ENCODE measurements at places on chromosomes 3 and 15.

- DNase-seq, result no peak
These were observed 256.0 kb downstream of the CNTN4 start for GRCh38 chr3:2354702-2355101.

DNA sequence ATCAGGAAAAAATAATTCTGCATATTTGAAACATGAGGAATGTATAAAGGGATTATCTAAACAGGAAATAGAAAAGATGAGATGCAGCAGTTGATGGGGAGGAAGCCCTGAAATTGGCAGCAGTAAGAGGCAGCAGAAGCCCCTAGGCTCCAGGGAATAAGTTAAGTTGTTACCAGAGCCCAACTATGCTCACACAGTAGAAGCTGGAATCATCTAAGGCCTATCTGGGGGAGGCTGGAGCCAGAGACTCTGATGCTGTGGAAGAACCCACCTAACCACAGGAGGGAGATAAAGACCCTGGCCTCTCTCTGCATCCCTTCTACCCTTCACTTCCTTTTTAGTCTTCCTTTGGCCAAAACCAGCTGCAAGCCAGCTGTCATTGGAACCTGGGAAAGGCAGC, 519.7 kb downstream of the DIPK2A start:
- DNase-seq, result peak; percentile 14

- peak; percentile 61 for DNase-seq
These were observed 73.6 kb downstream of the ETV5 start for GRCh38 chr3:186035277-186035676.

GRCh38 chr15:62644889-62645742, 397.4 kb upstream of the TPM1 start:
- DNase-seq, result no peak

GRCh38 chr15:48565560-48566482, 79.7 kb downstream of the FBN1 start:
- peak; percentile 92 for DNase-seq

DNA sequence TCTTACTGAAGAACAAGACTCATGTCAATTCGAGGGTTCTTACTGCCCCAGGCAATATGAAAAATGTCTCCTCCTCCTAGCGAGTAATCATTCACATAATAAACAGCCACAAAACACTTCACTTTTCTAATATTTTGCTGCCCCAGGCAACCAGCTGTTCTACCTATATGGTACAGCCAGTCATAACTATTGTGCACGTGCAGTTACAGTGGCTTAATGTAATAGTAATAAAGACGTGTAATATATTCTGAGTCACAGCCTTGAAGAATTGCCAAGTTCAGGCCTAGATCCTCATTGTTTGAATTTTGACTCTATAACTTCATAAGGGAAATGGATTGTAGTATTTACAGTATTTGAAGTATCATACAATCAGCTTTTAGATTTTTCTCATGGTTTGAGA, 1250.0 kb upstream of the GBE1 start:
- DNase-seq, result no peak

GRCh38 chr15:54789376-54789775, 407.4 kb downstream of the RSL24D1 start:
- DNase-seq, result no peak

DNA sequence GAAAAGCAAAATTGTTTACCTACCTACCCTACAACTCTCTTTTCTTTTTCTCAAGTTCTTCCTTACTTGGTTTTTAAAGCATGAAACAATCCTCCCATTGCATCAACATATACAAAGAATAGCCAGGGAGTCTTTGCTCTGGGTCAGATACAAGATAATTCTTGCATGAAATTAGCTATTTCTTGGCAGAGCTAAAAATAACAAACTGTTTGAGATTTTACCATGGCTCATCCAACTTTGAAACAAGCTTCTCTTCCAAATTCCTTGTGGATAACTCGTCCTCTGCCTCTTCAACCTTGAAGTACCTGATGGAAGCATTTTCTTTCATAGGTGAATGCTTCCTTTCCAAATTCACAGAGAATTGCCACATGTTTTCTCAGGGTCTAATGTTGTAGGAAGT, 9.2 kb upstream of the CBLB start:
- peak; percentile 76 for DNase-seq

GRCh38 chr15:89371228-89372044, 36.8 kb upstream of the POLG start:
- peak; percentile 20 for DNase-seq

- no peak for DNase-seq
These were observed 29.2 kb upstream of the ARRDC4 start for GRCh38 chr15:97931314-97931713.

DNA sequence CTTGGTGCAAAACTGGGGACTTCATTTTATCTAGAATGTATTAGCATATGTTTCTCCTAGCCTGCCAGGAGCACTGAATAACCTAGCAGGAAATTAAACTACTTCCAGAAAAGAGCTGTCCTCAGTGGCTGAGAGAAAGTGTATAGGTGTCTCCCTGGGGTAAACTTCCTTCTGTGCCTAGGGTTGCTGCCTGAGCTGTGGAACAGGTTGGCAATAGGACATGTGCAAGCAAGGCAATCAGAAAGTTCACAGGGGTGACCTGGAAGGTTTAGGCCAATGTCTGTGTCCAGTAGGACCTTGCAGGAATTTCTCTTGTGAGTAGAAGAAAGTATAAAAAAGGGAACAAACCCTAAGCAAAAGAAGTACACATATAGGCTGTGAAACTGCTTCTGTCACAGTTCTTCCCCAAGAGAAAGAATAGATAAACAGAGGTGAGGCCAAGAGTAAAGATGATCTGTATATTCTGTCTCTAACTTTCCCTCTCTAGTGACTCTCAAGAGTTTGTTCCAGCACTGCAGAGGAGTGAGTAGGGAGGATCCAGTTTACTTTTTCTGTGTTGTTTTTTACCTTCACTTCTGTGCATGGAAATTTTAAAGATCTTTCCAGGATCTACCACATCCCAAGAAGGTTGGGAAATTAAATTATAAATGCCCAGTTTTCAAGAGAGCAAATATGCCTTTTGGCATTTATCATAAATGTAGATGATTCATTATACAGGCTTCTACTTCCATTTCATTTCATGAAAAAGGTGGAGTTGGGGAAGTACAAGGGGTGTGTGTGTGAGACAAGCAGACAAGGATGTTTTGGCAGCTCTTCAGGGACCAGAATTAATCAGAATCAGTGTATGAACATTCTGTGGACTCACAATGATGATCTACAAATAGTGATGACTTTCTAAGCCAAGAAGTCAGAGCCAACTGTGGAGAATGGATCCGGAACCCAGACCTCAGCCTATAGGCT, 155.2 kb downstream of the RBPMS2 start:
- DNase-seq, result peak; percentile 58

DNA sequence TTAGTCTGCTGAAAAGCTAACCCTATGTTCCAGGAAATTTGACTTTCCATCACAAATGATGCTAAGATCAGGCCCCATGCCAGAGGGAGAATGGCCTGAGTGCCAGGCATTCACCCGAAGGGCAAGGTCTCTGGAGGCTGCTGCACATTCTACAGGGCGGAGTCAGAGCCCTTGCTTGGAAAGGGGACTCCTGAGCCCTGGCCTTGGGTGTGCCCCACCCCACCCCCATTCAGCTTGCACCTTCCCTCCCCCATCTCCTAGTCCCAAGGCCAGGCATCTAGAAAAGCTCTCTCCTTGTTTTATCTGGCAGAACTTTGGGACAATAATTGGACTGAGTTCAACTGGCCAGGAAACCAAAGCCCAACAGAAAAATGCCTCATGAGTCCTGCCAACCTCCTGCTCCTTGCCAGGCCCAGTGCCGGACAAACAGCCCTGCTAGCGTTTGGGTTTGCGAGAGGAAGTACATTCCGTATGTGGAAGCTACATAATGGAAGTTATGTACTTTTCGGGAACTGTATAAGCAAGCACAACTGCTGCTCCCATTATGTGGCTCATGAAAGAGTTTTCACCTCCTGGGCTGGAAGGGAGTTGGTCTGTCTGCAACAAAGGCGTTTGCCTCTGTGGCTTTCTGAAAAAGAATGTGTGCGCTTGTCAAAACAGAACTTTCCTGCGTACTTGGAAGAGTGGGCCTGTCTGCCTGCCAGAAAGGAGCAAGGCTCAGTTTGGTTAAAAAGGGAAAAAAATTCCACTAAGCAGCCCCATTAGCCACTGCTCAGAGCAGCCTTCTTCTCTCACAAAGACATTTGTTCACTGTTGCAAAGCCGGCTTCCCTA, 321.5 kb upstream of the CTNNB1 start:
- no peak for DNase-seq

- peak; percentile 96 for DNase-seq
These were observed 6.5 kb upstream of the ALDH1A3 start for GRCh38 chr15:100873029-100873677.

DNA sequence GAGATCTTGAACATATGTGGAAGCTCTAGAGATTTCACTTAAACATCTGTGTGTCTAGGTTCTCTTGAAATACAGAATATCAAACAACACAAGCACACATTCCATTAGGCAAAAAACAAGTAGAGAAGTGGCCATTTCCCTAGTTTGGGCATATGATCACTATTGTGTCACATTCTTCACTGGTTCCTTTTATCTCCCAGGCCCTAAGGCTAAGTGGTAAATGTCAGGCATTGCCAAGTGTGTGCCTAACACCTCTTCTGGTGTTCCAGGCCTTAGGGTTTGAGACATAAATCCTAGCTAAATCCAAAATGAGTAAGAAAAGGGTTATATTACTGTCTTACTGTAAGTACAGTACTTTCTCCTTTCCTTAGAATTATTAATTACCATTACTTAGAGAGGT, 880.1 kb downstream of the PDCD6IP start:
- DNase-seq, result no peak

- no peak for DNase-seq
These were observed 96.2 kb upstream of the PLCL2 start for GRCh38 chr3:16788440-16789056.

GRCh38 chr3:33061782-33062181, 35.2 kb downstream of the GLB1 start:
- peak; percentile 77 for DNase-seq

- peak; percentile 88 for DNase-seq
These were observed 57.5 kb upstream of the HERC1 start for GRCh38 chr15:63891079-63891767.

DNA sequence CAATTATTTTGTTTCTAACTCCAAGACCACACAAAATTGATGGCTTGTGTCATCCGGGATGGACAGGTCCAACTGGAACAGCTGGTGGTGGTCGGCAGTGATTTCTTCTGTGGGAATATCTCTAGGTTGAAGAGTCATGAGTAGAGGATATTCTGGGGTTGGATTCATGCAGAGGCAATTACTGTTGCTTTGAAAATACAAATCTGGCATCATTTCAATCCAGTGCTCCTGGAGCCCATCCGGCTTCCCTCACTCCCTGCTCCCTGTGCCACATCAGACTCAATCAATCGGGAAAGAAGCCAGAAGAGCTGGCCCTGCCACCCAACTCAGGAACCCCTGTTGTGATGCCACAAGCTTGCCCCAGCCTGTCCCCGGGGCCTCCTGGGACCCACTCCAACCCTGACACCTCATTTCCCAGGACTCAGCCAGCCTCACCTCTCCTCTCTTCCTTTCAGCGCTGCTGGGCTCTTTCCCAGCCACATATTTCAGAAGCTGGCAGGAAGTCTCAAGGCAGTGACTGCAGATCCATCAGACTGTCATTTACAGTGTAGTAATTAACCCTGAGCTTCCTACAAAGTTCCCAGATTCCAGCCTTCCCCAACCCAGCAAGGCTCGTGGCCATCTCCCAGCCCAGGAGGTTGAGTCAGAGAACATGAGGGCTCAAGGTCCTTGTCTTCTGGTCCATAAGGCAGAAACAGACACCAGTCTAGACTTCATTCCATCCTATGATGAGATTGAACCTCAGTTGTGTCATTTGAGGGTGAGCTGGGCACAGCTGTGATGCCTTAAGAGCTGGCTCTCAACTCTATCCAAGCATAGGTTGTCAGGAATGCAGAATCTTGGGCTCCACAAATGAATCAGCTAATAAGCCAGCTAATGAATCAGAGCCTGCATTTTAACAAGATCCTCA, 114.0 kb downstream of the FAM174B start:
- DNase-seq, result no peak

- no peak for DNase-seq
These were observed 2.8 kb downstream of the PRSS50 start for GRCh38 chr3:46714728-46715506.

DNA sequence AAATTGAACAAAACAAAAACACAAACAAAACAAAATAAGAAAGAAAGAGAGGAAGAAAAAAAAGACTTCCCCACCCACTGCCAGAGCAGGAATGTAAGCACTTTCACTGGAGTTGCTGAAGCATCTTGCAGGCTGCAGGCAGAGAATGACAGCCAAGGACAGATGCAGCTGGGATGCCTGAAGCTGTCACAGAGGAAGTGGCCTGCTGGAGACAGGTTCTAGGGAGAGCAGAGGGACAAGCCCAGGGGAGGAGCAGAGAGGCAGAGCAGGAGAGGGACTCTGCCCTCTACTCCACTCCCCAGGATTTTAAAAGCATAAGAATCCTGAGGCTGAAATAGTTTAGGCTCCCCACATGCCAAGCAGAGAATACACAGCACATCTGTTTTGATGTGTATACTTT, 326.2 kb downstream of the TUSC7 start:
- DNase-seq, result peak; percentile 42

GRCh38 chr3:111963424-111963823, 15.4 kb upstream of the ABHD10 start:
- DNase-seq, result peak; percentile 69

DNA sequence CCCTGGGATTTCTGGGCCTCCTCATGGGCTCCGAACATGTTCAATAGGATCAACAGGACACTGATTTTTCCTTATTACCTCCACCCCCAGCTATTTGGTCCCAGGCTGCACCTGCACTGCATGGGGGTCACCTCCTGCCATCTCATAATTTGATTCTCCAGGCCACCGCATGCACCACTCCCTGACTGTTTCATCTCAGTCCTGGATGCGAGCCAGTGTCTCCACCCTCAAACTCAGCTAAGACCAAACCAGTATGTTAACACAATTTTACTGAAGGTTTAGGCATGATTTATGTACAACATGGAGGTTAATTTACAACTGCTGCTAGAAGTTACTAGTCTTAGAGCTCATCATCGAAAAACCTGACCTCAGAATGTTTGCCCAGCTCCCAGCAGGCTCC, 249.5 kb downstream of the UACA start:
- no peak for DNase-seq

DNA sequence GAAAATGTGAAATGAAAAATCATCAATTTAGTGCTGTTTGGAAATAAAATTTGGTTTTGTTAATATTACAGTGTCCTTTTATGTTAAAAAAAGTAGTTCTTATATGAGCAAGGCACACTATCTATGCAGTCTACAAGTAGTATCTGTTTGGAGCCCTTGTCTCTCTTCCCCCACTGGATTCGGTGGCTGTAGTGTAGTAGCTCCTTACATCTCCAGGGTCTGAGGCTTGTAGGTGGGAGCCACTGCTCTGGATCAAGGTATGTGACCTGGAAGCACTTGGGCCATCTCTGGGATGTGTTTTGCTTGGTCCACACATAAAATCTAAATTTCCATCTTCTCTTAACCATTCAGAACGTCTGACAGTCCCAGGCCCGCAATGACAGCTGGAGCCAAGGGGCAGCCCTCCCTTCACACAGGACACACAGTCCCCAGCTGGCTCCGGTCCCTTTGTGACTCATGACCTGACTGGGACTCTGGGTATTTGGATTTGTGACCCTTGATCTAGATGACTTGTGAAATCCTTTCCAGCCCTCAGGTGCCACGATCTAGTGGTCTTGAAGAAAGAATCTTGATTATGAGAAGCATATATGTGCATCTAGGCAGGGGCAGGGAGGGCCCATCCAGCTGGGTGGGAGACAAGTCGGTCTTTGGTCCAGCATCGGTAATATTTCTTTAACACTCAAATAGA, 80.0 kb downstream of the USP13 start:
- no peak for DNase-seq

All from adipocyte (in vitro differentiated cells).